HCT116 (cell line): ENCODE measurements at places on chromosomes 3 and 15. TPM values are rescaled to one million over a fixed set of nuclear protein-coding genes. Genes with fewer than 3 reads are reported as not detected.

DNA sequence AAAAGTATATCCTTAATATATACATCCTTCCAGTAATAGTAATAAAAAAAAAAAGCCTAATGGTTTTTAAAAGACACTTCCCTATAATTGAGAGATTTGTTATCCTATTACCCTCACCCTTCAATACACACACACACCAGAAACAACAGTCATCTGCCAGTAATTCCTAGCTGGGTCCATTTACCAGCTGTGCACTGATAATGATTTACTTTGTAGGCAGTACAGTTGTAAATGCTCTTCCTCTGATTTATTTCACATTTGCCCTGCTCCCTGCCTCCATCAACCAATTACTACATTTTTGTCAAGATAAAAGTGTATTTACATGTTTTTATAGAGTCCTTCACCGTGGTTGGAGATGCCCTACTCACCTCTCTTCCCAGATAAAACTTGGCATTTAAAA is 12.4 kb downstream of the TPM1 start:
- DNase-seq, result no peak

Gene SCAMP2
- 55.8 TPM for total RNA-seq

GRCh38 chr3:13134879-13135206 is 61.6 kb upstream of the IQSEC1 start:
- no peak for DNase-seq

GRCh38 chr3:4228295-4228694 is 74.9 kb upstream of the SETMAR start:
- DNase-seq, result no peak

DNA sequence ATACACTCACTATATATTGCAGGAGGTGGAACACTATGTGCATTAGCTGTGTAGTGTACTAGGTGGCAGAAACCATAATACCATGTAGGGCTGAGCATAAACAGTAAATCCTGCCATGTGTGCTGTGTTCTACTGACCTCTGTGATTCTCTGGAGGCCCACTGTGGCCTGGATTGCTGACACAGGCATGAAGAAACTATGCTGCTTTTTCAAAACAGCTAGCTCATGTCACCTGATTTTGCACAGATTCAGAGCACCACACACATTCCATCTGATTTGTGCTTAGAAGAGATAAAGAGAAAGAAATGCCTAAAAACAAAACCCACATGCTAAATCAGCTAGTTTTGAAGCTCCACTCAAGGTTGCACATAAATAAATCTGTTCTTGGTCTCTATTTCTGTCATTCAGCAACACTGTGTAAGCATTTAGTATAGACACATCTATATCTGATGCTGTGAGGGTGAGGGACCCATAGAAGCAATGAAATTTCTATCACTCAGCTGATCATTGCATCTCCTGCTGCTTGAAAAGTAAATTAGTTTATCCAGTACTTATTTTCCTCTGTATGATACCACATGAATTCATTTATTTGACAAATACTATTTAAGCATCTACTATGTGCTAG is 1007.7 kb upstream of the SEMA6D start:
- DNase-seq, result no peak

Gene CHRNA3
- not detected for total RNA-seq

Gene SLC12A1
- total RNA-seq, result not detected

Gene HEG1
- total RNA-seq, result 2.6 TPM

DNA sequence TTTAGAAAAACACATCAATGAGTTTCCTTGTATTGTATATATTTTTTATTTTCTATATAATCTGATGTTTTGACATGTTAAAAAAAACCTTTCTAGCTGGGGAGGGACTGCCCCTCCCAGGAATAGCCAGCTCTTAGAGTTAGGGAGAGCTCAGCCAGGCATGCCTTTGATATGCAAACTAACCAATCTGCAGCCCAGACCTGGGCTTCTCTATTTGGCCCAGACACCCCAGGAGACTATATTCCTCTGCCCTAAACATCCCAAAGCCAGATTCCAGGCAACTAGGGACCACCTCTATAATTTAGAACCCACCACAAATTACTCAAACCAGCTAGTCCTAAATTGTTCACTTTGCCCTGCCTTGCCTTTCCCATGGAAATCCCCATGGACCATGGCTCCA is 390.9 kb upstream of the ADAMTS9 start:
- no peak for DNase-seq

- DNase-seq, result no peak
Measured at GRCh38 chr3:134326126-134326525, 48.1 kb downstream of the AMOTL2 start.

DNA sequence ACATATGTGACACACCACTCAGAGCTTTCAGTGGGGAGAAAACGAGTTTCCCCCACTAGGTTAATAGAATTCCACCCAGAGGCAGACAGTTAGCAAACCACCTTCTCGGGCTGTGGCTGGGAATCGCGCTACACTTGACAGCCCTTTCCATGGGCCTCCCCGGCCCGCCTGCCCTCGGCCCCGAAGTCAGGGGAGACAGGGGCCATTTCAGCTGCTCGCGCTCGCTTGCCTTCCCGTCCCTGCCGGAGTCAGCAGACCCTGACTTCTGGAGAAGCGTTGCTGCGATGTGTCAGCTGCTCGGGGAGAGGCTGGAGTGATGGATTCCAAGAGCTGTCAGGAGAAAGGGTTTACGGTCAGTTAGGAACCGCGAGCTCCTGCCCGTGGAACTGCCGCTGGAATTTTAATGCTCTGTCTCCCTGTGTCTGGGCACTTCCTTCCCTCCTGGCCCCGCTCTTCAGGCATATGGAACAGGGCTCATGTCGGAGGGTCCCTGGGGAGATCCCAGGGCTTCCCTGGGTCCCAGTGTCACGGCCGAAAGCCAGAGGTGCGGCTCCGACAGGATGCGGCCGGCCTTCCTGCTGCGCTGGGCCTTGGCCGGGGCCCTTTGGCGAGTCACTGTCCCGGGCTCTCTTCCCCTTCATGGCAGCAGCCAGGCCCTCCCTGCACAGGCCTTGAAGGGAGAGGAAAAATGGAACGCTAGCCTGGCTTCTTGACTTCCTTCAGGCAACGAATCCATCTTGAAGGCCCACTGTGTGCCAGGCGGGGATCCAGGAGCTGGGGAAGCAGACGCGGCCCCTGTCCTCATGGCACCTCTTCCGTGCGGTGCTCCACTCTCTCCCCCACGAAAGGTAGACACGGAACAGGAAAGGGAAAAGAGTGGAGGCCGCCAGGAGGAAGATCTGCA is 38.4 kb upstream of the VPS8 start:
- no peak for DNase-seq

Gene SPATA12
- 0.22 TPM for total RNA-seq

Gene LRRC3B
- not detected for total RNA-seq

DNA sequence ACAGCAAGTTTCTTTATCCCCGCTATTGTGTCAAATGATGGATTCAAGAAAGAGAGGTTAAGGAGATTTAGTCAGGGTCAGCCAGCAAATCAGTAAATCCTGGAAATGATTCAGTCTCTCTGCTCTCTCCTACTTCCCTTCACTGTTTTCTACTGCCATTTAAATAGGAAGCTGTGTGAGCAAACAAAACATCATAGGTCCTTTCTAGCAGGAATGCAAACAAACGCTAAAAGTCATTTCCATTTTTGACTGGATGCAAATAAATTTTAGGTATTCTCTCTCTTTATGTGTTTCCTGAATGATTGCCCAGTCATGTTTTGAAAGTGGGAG is 299.4 kb upstream of the RORA start:
- no peak for DNase-seq

Gene ANKUB1
- not detected for total RNA-seq

GRCh38 chr15:60283936-60284335 is 113.8 kb downstream of the ANXA2 start:
- DNase-seq, result no peak

- DNase-seq, result no peak
Measured at GRCh38 chr3:15936312-15936711, 138.5 kb upstream of the ANKRD28 start.

Gene CCDC32
- total RNA-seq, result 18.6 TPM

- DNase-seq, result no peak
Measured at GRCh38 chr3:170418422-170419398, at the start of gene CLDN11. Gene CLDN11, plus strand, starts transcription at chr3:170418868. Its CDS starts 199 bp downstream, at chr3:170419067.

- DNase-seq, result no peak
Measured at GRCh38 chr3:72274493-72275330, 489.8 kb upstream of the PROK2 start.

- no peak for DNase-seq
Measured at GRCh38 chr3:14179114-14179465, 473 bp downstream of the LSM3 start.

DNA sequence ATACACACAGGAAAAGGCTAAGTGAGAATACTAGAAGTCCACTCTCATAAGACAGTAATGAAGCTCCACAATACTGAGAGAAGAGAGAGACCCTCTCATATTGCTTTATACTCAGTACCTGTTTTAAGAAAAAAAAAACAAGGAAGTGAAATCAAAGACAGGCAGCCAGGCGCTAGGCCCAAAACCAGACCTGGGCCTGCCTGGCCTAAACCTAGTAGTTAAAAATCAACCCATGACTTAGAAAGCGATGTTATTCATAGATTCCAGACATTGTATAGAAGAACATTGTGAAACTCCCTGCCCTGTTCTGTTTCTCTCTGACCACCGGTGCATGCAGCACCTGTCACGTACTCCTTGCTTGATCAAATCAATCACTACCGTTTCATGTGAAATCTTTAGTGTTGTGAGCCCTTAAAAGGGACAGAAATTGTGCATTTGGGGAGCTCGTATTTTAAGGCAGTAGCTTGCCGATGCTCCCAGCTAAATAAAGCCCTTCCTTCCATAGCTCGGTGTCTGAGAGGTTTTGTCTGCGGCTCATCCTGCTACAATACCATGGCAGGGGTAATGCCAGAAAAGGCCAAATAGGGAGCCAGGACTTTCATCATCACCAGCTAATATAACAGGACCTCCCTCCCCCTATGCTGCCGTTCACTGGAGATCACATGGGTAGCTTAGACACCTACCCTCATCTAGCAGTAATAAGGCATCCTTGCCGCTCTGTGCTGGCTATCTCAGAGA is 1294.1 kb downstream of the NSUN3 start:
- no peak for DNase-seq

DNA sequence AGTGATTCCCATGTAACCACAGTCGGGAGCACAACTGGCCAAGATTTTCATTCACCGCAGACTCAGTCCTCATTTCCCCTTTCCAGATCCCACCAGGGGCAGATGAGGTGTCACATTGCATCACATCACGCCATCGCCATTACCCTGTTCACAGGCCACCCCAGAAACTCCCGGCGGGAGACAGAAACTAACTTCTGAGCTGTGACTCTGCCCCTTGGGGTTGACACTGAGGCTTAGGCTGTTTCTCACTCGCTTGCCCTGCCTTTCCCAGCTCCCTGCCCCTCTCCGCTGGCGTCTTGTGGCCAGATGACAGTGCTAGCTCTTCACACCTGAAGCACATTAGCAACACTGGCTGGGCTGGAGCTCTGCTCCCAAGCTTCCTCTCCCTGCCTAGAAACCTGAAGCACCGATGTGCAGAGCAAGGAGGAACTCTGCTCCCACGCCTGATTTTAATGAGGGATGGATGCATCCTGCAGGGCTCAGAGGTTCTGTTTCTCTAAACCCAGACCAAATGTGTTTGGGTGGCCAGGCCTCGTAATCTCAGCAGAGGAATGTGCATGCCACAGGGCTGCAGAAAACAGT is 88.8 kb upstream of the CTDSPL start:
- DNase-seq, result no peak

Gene CLRN1
- not detected for total RNA-seq

GRCh38 chr15:86863226-86863915 is 783.7 kb downstream of the AGBL1 start:
- no peak for DNase-seq
